ENCODE measurements at places on chromosomes 16 and 17. TPM values are rescaled to one million over a fixed set of nuclear protein-coding genes. Genes with fewer than 3 reads are reported as not detected.
A peak's percentile ranks its signal among the peaks of the same experiment; 100 is the strongest.

The VAC14 gene
- polyA plus RNA-seq, result 24.2 TPM

DNA sequence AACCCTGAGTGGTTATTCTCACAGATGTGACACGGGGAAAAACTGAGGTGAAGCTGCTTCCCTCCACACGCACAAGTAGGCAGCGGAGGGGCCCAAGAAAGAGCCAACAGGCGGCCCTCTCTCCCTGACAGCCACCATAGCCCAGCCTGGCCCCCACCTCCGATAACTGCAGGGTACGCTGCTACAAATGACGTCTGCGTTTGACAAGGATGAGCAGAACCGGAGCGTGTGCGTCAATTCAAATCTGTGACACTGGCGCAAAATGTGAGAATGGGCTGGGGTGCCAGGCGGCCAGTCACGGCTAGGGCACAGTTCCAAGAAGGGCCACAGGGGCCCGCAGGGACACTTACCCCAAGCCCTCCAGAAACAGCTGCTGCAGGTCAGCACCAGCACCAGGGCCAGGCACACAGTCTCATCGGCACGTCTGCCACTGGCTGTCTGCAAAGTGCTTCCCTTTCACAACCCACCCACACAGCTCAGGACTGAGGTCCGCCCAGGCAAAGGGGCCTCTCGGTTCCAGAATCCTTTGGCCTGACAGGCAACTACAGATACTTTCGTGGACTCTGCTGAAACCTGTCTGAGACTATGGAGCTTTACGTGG, 14.4 kb downstream of the AXIN1 start:
- DNase-seq, result no peak

The ABCA10 gene
- polyA plus RNA-seq, result 9.7 TPM

GRCh38 chr17:59832883-59833379, 59.8 kb downstream of the TUBD1 start:
- DNase-seq, result no peak

DNA sequence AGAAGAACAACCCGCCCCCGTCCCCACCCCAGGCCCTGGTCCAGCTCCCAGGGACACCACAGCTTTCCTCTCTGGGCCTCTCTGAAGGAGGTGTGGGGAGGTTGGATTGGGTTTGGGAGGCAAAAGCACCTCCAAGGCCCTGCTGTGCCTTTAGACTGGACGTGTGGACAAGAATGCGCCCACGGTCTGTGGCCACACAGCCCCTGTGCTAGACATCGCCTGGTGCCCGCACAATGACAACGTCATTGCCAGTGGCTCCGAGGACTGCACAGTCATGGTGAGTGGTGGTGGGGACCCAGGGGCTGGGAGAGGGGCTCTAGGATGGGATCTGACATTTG, 3.0 kb downstream of the CORO1A start:
- DNase-seq, result no peak

The NOTUM gene
- 57.9 TPM for polyA plus RNA-seq

DNA sequence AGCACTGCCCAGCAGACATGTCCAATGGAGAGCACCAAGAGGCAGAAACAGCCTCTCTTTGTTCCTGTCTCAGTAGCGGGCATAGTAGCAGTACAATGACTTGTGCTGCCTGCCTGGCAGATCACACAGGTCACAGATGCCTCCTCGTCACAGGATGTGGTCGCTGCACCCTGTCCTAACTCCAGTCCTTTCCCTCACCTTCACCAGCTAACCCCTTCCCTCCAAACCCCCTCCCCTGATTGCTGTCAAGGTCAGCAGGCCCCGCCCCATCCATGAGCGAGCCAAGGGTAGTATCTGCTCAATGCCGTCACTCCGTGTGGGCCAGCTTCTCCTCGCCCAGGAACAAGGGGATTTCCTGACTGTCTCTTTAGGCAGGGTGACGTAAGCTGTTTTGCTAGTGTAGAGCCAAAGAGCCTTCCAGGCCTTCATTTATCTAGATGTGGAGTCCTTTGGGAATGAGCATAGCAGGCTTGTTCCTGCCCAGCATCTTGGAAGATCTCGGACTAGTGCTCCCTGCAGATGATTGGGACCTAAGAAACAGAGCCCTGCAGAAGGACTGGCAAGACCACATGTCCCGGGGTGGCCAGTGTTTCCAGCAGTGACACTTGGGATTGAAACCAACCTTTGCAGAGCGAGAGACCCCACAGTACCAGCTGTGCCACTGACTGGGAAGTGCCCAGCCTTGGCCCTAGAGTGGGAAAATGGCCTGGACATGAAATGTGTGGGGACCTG, 75.9 kb upstream of the TNRC6C start:
- DNase-seq, result peak; percentile 47

The LCAT gene
- polyA plus RNA-seq, result 24.8 TPM

GRCh38 chr16:1171854-1172428, 19.0 kb downstream of the CACNA1H start:
- DNase-seq, result no peak

DNA sequence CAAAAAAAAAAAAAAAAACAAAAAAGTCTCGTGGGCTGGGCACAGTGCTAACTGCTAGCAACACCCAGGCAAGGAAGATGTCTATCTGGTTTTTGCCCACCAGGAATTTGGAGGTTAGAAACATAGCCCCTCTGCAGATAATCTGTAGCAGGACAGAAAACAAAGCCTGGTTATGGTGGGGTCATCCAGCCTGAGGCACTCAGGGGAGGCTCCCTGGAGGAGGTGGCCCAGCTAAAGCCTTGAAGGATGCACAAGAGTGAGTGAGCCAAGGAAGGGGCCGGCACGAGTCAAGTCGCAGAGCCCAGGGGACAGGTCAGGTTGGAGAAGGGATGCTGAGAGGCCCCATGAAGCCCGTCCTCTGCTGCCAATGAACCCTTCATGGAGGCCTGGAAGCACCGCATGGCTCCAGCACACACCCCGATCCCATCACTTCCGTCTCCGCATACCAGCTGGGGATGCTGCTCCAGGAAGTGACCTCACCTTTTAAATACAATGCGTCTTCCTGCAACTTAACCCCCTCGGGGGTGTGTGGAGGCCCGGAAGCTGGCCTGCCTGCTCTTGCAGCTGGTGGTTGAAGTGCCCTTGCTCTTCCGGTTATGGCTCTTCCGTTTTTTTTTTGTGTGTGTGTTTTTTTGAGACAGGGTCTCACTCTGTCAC, 86.5 kb downstream of the ENGASE start:
- no peak for DNase-seq

Measured in right lung (tissue), 10 donors.